Right hindlimb (tissue), 1 donor: ENCODE measurements at places on chromosomes 13 and 19.

GRCh38 chr13:43229506-43229905 lies 206.1 kb downstream of the DNAJC15 start:
- DNase-seq: no peak

- DNase-seq: peak; percentile 65
Measured at GRCh38 chr13:25806264-25806974, 245.4 kb downstream of the SHISA2 start.

GRCh38 chr13:59747529-59747928 lies 416.2 kb downstream of the DIAPH3 start:
- no peak for DNase-seq

DNA sequence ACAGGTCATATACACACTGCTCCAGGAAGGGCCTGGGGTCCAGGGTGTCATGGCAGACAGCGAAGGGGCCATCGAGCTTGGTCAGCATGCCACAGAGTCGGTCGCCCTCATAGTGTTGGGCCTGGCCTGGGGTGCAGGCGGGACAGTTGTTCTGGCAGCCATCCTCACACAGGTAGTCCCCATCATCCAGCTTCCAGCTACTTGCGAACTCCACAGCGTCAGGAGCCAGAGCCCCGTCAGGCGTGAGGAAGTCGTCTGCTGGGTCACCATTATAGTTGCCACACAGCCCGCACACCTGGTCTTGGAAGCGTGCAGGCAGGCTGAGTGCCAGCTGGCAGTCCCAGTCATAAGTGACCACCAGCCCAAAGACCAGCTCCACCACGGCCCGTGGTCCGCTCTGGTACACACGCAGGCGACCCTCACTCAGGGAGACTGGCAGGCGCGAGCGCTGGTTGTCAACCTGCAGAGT lies 16.2 kb downstream of the FCGBP start:
- DNase-seq: no peak

DNA sequence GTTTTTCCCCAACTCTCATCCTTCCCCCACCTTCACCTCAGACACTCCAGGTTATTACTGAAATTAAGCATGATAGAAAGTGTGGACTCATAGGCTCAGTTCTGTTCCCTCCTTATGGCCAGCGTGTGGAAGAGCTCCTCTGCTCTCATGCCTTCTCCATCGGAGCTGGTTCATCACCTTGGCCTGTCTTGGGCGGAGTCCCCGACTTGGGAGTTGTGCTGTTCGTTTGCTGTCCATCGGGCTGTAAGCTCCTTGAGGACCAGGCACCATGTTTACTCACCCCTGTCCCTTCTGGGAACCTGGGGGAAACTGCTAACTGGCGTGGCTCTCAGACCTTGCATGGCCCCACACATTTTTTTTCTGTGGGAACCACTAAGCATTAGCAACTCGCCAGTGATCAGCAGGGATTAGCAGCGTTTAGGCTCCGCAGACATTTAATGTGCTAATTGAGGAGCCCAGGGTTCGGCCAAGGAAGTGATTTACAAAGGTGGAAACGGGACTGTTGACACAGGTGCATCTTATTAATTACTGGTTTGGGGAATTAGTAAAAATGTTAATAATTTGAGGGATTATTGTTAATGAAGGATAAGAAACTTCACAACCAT lies 123.8 kb downstream of the TM9SF2 start:
- DNase-seq: no peak

- peak; percentile 55 for DNase-seq
Measured at GRCh38 chr13:98300956-98301641, 124.0 kb upstream of the RNF113B start.

DNA sequence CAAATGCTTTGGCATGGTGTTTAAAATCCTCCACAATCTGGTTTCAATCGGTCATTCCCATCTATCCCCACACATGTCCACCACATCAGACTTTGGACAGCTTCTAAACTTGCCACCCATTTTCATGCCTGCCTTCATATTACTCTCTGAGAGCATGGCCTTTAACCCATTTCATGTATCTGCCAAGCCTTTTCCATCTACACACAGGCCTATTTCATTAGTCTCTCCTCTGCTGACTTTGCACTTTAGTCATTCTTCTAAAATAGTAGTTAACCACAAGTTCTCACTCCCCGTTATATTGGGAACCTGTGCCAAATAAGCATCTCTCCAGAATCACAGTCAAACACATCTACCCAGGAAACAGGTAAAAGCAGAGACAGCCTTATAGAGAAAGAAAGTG lies 142.2 kb downstream of the MZT1 start:
- no peak for DNase-seq

GRCh38 chr13:19068691-19069090 lies 112.9 kb downstream of the TUBA3C start:
- no peak for DNase-seq

DNA sequence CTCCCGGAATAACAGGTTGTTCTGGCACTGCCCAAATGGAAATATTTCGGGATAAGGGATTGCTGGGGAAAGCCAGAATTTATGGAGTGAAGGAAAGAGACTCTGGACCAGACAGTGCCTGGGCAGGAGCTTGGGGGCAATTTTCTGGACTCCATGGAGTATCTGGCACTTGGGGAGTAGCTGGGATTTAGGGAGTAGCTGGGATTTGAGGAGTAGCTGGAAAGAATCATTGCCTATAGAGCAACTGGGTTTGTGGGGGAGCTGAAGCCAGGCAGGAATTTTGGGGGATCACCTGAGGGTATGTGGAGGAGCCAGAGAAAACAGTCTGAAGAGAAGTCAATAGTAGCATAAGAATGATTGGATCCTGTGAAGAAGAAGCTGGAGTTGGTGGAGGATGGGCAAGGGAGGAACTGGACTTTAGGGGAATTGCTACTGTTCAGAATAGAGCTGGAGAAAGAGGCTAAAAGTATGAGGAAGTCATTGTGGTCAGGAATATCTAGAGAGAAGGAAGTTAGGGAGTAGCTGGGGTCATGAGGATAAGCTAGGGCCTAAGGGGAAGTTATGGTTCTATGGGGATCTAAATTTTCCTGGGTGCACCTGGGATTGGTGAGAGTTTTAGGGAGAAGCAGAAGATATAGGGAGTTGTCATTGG lies 14.8 kb downstream of the FSD1 start:
- no peak for DNase-seq

GRCh38 chr13:106560821-106561220 lies 7.1 kb downstream of the ARGLU1 start:
- DNase-seq: no peak

- no peak for DNase-seq
Measured at GRCh38 chr13:94173312-94173854, 306.1 kb downstream of the DCT start.

DNA sequence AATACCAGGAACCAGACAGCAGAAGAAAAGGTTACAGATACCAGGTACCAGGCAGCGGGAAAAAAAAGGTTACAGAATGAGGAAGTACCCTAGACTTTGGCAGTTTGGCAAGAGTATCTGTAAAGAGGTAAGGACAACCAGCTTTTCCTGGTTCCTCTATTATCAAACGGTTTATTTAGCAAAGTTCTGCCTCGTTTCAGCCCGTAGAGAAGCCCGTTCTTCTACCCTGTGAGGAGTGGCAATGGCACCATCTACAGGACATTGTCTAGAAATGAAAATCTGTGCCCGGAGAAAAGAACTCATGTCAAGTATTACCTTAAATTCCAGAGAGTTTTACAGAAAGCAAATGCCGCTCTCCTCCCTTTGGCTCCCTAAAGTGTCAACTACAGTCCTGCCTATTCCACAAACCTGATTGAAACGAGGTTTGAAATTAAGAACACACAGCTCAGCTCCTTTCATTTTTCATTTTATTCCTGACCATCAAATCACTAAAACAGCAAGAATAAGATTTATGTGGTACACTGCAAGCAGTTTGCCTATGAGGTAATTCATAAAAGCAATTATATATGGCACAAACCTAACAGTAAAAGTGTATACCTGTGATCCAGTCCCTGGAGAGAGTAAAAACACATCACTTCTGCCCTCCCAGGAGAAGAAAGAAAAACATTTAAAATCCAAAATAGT lies 226.3 kb downstream of the SLC7A1 start:
- DNase-seq: no peak

DNA sequence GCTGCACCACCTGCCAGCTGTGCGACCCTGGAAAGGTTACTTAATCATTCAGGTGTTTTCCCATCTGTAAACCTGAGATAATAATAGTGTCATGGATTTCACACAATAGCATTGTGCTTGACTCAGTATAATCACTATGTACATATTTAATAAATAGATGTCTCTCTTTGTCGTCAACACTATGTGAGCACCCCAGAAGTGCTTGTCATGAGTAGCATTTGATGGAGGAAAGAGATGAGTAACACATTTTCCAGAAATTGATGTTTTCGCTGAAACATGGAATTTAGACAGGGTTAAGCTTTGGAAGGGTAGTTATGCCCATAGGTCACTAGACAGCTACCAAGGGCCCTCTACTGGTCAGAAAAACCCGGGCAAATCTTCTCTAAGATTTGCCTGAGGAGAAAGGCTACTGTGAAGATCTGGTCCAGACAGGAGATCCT lies 9.5 kb upstream of the MBNL2 start:
- no peak for DNase-seq

DNA sequence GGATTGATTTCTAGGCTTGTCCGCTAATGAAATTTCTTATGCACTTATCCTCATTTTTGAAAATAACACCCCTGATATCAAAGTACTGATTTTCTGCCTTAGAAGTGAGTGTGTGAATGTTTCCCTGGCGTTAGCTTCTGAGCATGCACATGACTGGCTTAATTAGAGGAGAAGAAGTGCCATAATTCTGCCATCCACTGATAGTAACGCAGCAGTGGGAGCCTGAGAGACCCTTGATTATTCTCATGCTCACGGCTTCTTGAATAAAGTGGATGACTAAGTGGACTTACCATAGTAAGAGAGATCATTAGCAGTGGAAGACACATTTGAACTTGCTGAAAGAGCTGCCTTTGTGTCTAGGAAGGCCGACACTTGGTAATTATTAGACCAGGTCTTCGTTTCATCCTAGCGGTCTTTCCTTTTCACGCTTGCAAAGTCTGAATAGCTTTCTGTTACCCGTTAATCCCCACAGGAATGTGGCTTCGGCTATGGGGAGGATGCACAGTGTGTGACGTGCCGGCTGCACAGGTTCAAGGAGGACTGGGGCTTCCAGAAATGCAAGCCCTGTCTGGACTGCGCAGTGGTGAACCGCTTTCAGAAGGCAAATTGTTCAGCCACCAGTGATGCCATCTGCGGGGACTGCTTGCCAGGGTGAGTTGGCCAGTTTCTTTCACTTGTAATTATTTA lies 45.3 kb downstream of the TNFRSF19 start:
- DNase-seq: no peak

GRCh38 chr13:24688950-24689349 lies 8.7 kb downstream of the ATP12A start:
- DNase-seq: no peak

DNA sequence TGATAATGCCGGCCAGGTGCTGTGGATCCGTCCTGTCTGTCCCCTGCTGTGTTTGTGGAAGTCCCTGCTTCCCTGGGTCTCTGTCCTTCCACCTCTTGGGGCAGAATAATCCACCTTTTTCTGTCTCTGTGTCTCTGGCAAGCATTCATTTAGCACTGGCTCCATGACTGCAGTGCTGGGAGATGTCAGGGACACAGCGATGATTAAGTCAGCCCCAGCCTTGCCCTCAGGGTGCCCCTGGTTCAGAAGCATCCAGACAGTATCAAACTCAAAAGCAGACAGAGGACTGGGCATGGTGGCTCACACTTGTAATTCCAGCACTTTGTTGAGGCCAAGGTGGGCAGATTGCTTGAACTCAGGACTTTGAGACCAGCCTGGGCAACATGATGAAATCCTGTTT lies 1.5 kb downstream of the HIPK4 start:
- no peak for DNase-seq

DNA sequence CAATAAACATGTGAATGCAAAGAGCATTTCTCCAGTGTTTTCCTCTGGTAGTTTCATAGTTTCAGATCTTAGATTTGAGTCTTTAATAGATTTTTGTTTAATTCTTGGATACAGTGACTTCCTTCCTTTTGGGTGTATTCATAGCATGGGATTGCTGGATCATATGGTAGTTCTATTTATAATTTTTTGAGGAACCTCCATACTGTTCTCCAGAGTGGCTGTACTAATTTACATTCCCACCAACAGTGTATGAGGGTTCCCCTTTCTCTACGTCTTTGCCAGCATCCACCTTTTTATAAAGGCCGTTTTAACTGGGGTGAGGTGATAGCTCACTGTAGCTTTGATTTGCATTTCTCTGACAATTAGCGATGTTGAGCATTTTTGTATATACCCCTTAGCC lies 9.3 kb upstream of the CALM3 start:
- no peak for DNase-seq

- no peak for DNase-seq
Measured at GRCh38 chr19:10295305-10295846, 5.6 kb downstream of the ICAM5 start.

- no peak for DNase-seq
Measured at GRCh38 chr13:29457299-29457698, 138.2 kb downstream of the SLC7A1 start.

DNA sequence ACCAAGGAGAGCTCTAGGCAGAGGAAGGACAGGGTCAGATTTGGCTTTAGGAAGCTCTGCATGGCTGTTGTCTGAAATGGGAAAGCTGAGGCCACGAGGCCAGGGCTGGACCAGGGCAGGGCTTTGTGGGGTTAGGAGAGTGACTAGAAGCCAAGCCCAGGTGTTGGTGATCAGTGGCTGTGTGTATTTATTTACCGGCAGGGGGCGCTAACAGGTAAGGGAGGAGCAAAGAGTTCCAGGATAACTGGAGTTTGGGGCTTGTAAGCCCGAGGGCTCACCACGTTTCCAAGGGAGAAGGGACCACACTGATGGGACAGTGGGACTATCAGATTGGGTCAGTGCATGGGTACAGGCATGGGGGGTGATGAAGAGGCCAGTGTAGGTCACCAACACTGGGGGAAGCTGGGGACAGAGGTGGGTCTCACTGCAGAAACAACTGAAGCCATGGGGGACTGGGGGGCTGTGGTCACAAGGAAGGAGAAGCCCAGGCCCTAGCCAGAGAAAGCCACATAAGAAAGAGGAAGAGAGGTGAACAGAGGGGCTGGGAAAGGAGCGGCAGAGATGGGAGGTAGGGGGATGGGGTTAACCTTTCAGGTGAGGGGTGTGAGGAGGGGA lies 3.9 kb downstream of the TMEM147 start:
- peak; percentile 46 for DNase-seq

GRCh38 chr13:102697929-102698648 lies 3.2 kb upstream of the METTL21C start:
- no peak for DNase-seq

DNA sequence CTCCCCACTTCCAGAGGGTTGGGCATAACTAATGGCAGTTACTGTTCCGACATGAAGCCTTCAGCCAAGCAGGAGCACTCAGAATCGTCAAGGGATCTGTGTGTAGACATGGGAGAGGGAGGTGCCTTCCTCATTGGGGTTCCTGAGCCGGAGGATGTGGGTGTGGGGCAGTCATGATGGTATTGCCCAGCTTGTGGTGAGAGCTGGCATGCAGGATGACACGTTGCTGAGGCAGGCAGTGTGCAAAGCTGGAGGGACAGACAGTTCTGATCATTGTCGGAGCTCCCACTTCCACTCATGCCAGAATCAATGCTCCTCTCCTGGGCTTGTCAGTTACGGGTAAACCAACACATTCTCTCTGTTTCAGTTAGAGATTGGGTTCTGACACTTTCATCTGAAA lies 83.9 kb upstream of the TSC22D1 start:
- no peak for DNase-seq

- no peak for DNase-seq
Measured at GRCh38 chr19:13848340-13848677, 28.6 kb upstream of the NANOS3 start.

- peak; percentile 54 for DNase-seq
Measured at GRCh38 chr13:34750078-34750931, 191.8 kb upstream of the NBEA start.

GRCh38 chr13:109425821-109426689 lies 360.3 kb downstream of the IRS2 start:
- no peak for DNase-seq

- DNase-seq: no peak
Measured at GRCh38 chr13:23739596-23739995, 149.6 kb downstream of the MIPEP start.
